ENCODE measurements at places on chromosomes 2 and 18.

DNA sequence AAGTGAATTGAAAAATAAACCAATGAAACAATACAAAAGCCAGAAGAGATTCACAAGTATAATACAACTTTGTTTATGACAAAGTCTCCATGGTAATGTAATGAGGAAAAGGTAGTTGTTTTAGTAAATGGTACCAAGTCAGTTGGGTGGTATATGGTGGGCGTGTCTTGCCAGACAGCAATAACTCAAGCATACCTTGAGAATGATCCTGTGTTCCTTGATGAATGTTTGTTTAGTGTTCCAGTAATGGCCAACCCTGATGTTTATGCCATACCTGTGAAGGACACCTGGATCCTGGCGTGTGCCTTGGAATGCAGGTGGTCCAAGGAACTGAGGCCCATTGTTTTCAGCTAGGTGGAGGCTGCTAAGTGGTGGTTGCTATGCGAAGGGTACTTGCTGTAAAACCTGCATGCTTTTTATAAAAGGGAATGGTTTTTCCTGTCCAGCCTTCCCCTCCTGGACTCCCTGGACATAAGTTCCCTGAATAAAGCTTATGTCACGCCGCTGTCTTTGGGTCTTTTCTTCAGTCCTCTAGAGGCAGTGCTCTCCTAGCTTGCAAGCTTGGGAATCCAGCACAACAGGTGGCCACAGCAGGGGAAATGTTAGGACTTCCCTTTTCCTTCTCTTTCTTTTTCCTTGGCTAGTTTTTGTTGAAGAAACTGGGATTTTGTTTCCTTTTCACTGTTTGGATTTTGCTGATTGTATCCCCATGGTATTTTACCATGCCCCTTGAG is 54.7 kb downstream of the MTA3 start:
- no peak overlapping the region for H3K4me3 ChIP-seq
- no peaks in the 10 kb centered on the region for H3K27me3 ChIP-seq
- H3K36me3 ChIP-seq: peaks cover 9% of the 10 kb centered on the region
- no peak overlapping the region for H3K27ac ChIP-seq
- DNase-seq: no peak
- no peaks in the 10 kb centered on the region for H3K4me1 ChIP-seq

DNA sequence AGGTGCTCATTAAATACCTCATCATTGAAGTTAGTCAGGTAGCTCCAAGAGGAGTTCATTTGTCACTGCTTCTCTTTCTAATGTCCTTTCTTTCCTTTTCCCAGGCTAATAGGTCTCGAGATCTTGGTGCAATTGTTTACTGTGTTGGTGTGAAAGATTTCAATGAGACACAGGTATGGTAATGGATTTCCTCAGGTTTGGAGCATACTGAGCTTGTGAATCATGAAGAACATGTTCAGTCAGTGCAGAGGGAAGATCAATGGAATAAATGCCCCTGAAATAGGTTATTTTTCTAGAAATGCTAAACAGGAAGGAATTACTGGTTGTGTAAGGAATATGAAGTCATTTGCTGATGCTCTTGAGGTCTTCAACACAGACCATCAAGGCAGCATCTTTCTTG is 62.5 kb downstream of the ANTXR1 start:
- peaks cover 29% of the 10 kb centered on the region for H3K36me3 ChIP-seq
- H3K4me3 ChIP-seq: no peak overlapping the region
- no peaks in the 10 kb centered on the region for H3K27me3 ChIP-seq
- H3K4me1 ChIP-seq: no peaks in the 10 kb centered on the region

- no peak overlapping the region for H3K27ac ChIP-seq
- peaks cover 6% of the 10 kb centered on the region for H3K4me1 ChIP-seq
- no peaks in the 10 kb centered on the region for H3K27me3 ChIP-seq
- DNase-seq: no peak
These were observed 24.2 kb upstream of the TOGARAM2 start for GRCh38 chr2:28956890-28957289.

- no peaks in the 10 kb centered on the region for H3K36me3 ChIP-seq
- no peak overlapping the region for H3K4me3 ChIP-seq
- peak overlapping the region; percentile 84 for H3K27ac ChIP-seq
- DNase-seq: no peak
These were observed 17.0 kb downstream of the KCNK3 start for GRCh38 chr2:26709323-26710110.

GRCh38 chr2:14932285-14932684 is 299.8 kb downstream of the LRATD1 start:
- H3K4me1 ChIP-seq: no peaks in the 10 kb centered on the region
- no peak for DNase-seq
- H3K4me3 ChIP-seq: no peak overlapping the region

DNA sequence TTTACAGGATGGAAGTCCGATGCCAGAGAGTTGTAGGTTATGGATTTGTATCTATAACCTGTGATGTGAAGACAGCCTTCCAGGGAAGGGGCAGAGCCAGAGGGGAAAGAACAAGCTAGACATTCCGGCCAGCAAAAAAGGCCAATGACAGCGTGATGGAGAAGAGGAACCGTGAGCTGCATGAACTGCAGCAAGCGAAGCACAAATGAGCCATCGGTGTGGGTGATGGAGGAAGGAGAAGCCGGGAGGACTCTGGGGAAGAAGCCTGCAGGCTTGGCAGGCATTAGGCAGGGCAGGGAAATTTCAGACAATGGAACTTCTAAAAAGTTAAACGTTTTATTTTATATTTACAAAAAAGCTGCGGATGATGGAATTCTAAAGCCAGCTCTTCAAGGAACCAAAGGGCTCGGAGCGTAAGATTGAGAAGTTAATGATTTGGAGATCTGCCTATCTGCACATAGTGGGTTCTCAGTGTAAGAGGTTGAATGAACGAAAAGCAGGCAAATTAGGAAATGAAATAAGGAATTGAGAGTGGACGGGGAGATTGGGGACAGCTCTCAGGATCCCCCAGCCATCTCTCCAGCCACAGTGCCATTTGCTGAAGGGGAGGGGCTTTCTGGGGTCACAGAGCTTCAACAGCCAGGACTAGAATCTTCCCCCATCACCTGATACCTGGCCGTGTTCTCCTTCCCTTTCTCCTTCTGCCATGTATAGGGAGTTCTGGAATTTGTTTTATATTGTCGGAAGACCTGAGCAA is 28.4 kb downstream of the NGEF start:
- H3K27me3 ChIP-seq: no peaks in the 10 kb centered on the region
- no peaks in the 10 kb centered on the region for H3K36me3 ChIP-seq
- H3K27ac ChIP-seq: no peak overlapping the region
- H3K4me3 ChIP-seq: no peak overlapping the region
- no peaks in the 10 kb centered on the region for H3K4me1 ChIP-seq
- no peak for DNase-seq

DNA sequence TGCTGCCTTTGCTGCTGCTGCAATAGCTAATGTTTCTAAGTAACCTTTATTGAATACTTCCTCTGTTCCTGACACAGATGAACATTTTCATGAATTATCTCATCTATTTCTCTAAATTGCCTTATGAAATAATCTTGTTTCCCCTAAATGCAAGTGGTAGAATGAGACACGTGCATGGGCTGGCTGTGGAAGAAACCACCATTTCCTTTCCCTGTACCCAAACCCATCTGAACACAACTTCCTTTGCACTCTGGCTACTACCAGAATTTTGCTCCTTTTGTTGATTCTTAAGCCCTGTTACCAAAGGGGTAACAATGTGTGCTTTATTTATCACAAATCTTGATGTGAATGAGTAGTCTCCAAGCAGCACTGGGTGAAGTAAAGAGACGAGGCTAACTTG is 29.2 kb downstream of the AKAIN1 start:
- H3K4me3 ChIP-seq: no peak overlapping the region
- no peaks in the 10 kb centered on the region for H3K36me3 ChIP-seq
- no peak overlapping the region for H3K27ac ChIP-seq
- H3K27me3 ChIP-seq: no peaks in the 10 kb centered on the region
- no peaks in the 10 kb centered on the region for H3K4me1 ChIP-seq

GRCh38 chr2:144630459-144631215 is 110.7 kb upstream of the ZEB2 start:
- DNase-seq: peak; percentile 12
- H3K27me3 ChIP-seq: no peaks in the 10 kb centered on the region
- H3K36me3 ChIP-seq: no peaks in the 10 kb centered on the region
- H3K4me3 ChIP-seq: no peak overlapping the region
- no peak overlapping the region for H3K27ac ChIP-seq

GRCh38 chr2:237700512-237701032 is 73.2 kb downstream of the LRRFIP1 start:
- H3K27ac ChIP-seq: peak overlapping the region; percentile 92
- H3K36me3 ChIP-seq: no peaks in the 10 kb centered on the region
- no peaks in the 10 kb centered on the region for H3K27me3 ChIP-seq
- peaks cover 75% of the 10 kb centered on the region for H3K4me1 ChIP-seq
- no peak overlapping the region for H3K4me3 ChIP-seq

DNA sequence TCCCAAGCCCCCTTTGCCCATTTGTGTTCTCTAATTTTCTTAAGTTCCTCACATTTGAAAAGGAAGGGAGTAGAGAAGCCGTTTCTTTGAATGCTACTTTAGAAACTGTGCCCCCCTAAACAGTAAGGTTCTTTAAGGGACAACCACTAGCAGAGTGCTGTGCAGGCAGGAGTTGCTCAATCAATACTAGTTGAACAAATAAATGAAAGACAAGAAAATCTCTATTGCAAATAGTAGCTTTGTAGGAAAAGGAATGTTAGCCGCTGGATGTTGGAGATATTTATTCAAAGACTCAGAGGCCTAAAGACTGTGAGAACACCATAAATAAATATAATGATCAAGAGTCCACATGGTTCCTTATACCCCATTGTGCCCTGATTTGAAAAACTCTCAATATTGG is 119.8 kb upstream of the SMAD7 start:
- H3K4me3 ChIP-seq: no peak overlapping the region
- no peaks in the 10 kb centered on the region for H3K27me3 ChIP-seq
- DNase-seq: no peak
- peak overlapping the region; percentile 25 for H3K27ac ChIP-seq

GRCh38 chr2:224078656-224079055 is 39.6 kb upstream of the SERPINE2 start:
- no peak overlapping the region for H3K27ac ChIP-seq
- H3K4me1 ChIP-seq: no peaks in the 10 kb centered on the region
- no peaks in the 10 kb centered on the region for H3K27me3 ChIP-seq
- H3K36me3 ChIP-seq: no peaks in the 10 kb centered on the region
- DNase-seq: no peak

DNA sequence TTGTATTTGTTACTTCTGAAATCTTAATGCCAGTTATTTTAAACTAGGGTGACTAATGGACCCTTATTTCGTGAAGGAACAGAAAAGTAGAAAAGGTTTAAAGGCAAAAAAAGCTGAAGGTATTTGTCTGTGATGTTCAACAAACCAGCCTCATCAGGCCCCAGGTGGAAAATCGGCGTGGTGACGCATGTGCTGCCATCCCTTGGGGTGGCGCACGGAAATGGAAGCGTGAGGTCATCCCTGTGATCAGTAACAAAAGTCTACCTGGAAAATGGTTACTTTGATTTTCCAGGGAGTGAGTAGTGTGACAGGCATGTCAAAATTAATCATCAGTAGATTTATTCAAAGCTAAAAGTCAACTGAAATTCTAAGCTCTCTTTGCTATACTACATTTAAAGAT is 313.2 kb downstream of the GBX2 start:
- H3K27ac ChIP-seq: peak overlapping the region; percentile 40
- H3K4me1 ChIP-seq: peaks cover 39% of the 10 kb centered on the region
- H3K27me3 ChIP-seq: no peaks in the 10 kb centered on the region
- H3K4me3 ChIP-seq: no peak overlapping the region
- H3K36me3 ChIP-seq: no peaks in the 10 kb centered on the region

DNA sequence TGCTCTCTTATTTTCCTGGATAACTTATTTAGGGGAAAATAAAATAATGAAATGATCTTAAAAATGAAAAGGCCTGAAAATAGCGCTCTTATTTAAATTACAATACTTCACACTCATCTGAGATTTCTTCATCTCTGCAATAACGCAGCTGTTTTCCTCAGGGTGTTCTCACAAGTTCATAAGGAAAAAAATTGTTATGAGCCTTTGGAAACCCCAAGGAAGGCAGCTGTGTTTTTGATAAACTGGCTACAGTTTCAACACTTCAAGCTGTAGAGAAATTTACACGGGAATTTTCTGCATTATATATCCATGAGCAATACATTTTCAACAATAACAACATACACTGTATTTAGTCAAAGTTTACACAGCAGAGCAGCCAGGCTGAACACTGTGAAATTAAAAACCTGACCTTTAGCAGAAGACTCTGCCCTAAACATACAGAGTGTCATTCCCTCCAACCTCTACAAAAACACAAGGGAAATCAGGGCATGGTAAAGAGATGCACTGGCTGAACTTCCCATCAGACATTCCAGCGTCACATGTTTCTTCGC is 959.6 kb downstream of the SLC4A3 start:
- no peaks in the 10 kb centered on the region for H3K4me1 ChIP-seq
- DNase-seq: no peak
- no peak overlapping the region for H3K27ac ChIP-seq
- no peak overlapping the region for H3K4me3 ChIP-seq
- no peaks in the 10 kb centered on the region for H3K36me3 ChIP-seq

- no peaks in the 10 kb centered on the region for H3K27me3 ChIP-seq
- DNase-seq: no peak
- H3K4me1 ChIP-seq: peaks cover 45% of the 10 kb centered on the region
- peak overlapping the region; percentile 49 for H3K27ac ChIP-seq
- H3K4me3 ChIP-seq: no peak overlapping the region
These were observed 164.1 kb downstream of the SLC8A1 start for GRCh38 chr2:40287773-40288172.

DNA sequence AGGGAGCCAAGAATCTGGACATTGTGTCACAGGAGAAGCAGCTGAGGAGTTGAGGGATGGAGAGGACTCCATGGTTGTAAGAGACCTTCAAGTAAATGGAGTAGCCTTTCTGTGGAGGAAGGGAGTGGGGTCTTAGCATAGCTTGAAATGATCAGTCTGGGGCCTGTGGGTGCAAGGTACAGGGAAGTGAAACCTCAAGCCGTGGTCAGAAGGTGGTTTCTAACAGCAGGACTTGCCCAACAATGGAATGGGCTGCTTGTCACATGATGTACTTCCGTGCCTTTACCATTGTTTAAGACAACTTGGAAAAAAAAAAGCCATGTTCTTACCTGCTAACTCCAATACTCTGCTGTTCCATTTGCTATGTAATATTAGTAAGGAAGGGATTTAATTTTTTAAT is 140.7 kb downstream of the LDLRAD4 start:
- no peaks in the 10 kb centered on the region for H3K4me1 ChIP-seq
- no peak overlapping the region for H3K4me3 ChIP-seq
- H3K27me3 ChIP-seq: no peaks in the 10 kb centered on the region
- no peak overlapping the region for H3K27ac ChIP-seq
- H3K36me3 ChIP-seq: no peaks in the 10 kb centered on the region
- DNase-seq: no peak

DNA sequence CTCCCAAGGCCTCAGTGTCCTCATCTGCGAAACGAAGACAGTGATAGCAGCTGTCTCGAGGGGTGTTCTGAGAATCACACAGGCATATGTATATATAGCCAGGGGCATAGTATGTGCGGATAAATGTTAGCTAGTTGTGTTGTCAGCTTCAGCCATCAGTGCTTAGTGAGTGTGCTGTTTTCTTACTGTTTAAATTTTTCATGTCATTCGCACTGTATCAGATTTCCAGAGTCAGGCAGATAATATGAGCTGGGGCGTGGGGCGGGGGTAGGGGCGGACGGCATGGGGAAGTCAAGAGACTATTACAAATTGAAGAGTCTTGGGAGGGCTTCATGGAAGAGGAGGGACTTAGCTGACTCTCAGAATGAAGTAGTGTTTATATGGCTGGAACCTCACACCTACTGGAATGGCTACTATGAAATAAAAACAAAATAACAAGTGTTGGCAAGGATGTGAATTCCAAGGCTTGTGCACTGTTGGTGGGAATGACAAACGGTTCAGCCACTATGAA is 7.0 kb downstream of the TRAPPC12 start:
- H3K4me3 ChIP-seq: no peak overlapping the region
- H3K36me3 ChIP-seq: peaks cover 21% of the 10 kb centered on the region
- no peak for DNase-seq
- H3K27me3 ChIP-seq: no peaks in the 10 kb centered on the region
- no peak overlapping the region for H3K27ac ChIP-seq
- no peaks in the 10 kb centered on the region for H3K4me1 ChIP-seq

Measured in cardiac muscle cell (in vitro differentiated cells and primary cell).